Osteocyte (in vitro differentiated cells): ENCODE measurements at places on chromosomes 13 and 19. TPM values are rescaled to one million over a fixed set of nuclear protein-coding genes. Genes with fewer than 3 reads are reported as not detected.
A peak's percentile ranks its signal among the peaks of the same experiment; 100 is the strongest.

C2CD4C gene
- 0.97 and 1.2 TPM in 2 replicates for total RNA-seq

- H3K36me3 ChIP-seq: no peaks in the 10 kb centered on the region
- H3K4me1 ChIP-seq: peaks cover 37% of the 10 kb centered on the region
- no peaks in the 10 kb centered on the region for H3K27me3 ChIP-seq
- DNase-seq: no peak
- H3K27ac ChIP-seq: peak overlapping the region; percentile 44
These were observed 449.7 kb downstream of the IRS2 start for GRCh38 chr13:109336730-109337129.

GRCh38 chr13:112174476-112175110 lies 107.6 kb downstream of the SOX1 start:
- H3K27ac ChIP-seq: no peak overlapping the region
- no peak for DNase-seq
- no peaks in the 10 kb centered on the region for H3K36me3 ChIP-seq
- H3K4me1 ChIP-seq: no peaks in the 10 kb centered on the region
- no peaks in the 10 kb centered on the region for H3K27me3 ChIP-seq

FCER2 gene
- not detected in 2 replicates for total RNA-seq

DNA sequence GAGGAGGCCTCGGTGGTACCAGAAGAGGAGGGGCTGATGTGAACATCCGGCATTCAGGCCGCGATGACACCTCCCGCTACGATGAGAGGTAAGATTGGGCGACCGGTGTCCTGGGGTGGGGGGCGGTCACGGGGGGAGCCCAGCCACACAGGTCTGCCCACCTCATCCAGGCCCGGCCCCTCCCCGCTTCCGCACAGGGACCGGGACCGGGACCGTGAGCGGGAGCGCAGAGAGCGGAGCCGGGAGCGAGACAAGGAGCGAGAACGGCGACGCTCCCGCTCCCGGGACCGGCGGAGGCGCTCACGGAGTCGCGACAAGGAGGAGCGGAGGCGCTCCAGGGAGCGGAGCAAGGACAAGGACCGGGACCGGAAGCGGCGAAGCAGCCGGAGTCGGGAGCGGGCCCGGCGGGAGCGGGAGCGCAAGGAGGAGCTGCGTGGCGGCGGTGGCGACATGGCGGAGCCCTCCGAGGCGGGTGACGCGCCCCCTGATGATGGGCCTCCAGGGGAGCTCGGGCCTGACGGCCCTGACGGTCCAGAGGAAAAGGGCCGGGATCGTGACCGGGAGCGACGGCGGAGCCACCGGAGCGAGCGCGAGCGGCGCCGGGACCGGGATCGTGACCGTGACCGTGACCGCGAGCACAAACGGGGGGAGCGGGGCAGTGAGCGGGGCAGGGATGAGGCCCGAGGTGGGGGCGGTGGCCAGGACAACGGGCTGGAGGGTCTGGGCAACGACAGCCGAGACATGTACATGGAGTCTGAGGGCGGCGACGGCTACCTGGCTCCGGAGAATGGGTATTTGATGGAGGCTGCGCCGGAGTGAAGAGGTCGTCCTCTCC lies 6.3 kb upstream of the LIN7B start:
- H3K4me3 ChIP-seq: no peak overlapping the region
- peaks cover 32% of the 10 kb centered on the region for H3K36me3 ChIP-seq
- H3K4me1 ChIP-seq: peaks cover 3% of the 10 kb centered on the region
- DNase-seq: no peak
- no peak overlapping the region for H3K27ac ChIP-seq
- H3K27me3 ChIP-seq: no peaks in the 10 kb centered on the region

DNA sequence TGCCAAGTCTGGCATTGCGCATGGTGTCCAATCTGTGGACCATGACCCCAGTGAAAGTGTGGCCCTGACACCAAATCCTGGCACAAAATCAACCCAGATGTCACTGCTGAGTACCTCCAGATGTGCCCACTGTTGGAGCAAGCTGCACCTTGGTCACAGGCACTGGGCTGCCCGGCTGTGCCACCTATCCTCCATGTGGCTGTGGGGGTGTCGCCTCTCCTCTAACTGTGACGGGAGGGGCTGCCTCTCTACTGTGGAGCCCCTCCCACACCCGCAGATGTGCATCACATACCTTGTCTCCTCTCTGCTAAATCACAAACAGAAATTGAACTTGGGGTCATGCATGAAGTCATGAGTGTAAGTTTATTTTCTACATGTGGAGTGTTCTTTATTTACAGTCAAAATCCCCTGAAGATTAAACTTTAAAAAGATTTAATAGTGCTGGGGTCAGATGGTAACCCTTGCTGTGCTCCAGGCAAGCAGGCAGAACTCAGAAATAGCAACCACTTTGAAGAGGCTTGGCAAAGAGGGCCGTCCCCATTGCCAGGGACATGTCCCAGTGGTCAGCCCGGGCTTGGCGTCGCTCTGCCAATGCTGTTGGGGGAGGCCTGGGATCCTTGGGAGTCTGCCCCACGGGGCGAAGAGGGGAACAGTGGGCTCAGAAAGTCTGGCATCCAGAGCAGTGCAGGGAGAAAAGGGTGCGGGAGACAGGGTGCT lies 46.4 kb upstream of the ZNF536 start:
- H3K27ac ChIP-seq: no peak overlapping the region
- DNase-seq: peak; percentile 78
- no peak overlapping the region for H3K4me3 ChIP-seq
- no peaks in the 10 kb centered on the region for H3K36me3 ChIP-seq
- H3K4me1 ChIP-seq: no peaks in the 10 kb centered on the region
- no peaks in the 10 kb centered on the region for H3K27me3 ChIP-seq

PPM1N gene
- 0.29 and 0.62 TPM in 2 replicates for total RNA-seq

DNA sequence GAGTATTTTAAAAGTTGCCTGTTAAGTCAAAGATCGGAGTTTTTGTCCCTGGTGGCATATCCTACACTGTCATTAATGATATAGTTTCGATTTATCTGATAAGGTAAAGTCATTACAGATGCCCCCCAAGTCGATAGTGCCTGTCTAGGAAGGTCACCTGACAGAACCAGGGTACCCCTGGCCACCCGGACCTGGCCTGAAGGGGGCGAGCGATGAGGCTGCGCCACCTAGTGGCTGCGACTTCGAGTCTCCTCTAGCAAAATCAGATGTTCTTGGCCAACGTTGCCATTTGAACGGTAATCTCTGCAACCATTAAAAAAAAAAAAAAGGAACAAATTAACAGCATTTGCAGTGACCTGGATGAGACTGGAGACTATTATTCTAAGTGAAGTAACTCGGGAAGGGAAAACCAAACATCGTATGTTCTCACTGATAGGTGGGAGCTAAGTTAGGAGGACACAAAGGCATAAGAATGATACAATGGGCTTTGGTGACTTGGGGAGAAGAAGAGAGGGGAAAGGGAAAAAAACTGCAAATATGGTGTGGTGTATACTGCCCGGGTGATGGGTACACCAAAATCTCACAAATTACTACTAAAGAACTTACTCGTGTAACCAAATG lies 565.1 kb downstream of the LIG4 start:
- H3K4me1 ChIP-seq: peaks cover 21% of the 10 kb centered on the region
- H3K27ac ChIP-seq: peak overlapping the region; percentile 16
- peak; percentile 85 for DNase-seq
- no peak overlapping the region for H3K4me3 ChIP-seq
- H3K27me3 ChIP-seq: no peaks in the 10 kb centered on the region
- H3K36me3 ChIP-seq: no peaks in the 10 kb centered on the region

DNA sequence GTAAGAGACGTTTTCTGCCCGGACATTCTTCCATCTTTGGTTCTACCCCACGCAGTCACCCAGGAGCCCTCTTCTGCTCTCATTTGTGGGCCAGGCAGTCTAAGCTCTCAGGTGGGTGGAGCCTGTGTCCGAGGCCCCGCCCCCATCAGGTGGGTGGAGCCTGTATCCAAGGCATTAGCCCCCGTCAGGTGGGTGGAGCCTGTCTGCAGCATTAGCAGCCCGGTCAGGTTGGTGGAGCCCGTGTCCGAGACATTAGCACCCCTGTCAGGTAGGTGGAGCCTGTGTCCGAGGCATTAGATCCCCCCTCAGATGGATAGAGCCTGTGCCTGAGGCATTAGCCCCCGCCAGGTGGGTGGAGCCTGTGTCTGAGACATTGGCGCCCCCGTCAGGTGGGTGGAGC lies 45.5 kb upstream of the C13orf46 start:
- no peaks in the 10 kb centered on the region for H3K27me3 ChIP-seq
- no peak overlapping the region for H3K4me3 ChIP-seq
- H3K27ac ChIP-seq: no peak overlapping the region
- peaks cover 33% of the 10 kb centered on the region for H3K36me3 ChIP-seq

GRCh38 chr13:23915308-23915707 lies 18.0 kb upstream of the C1QTNF9B start:
- no peak overlapping the region for H3K27ac ChIP-seq
- H3K4me1 ChIP-seq: no peaks in the 10 kb centered on the region
- H3K36me3 ChIP-seq: peaks cover 4% of the 10 kb centered on the region
- DNase-seq: no peak
- H3K27me3 ChIP-seq: no peaks in the 10 kb centered on the region

PLIN5 gene
- not detected in 2 replicates for total RNA-seq

MISP3 gene
- total RNA-seq: 1.8 and 2.1 TPM in 2 replicates

GRCh38 chr19:35545855-35546381 lies 492 bp downstream of the TMEM147 start:
- DNase-seq: no peak
- H3K27ac ChIP-seq: peak overlapping the region; percentile 78
- H3K27me3 ChIP-seq: no peaks in the 10 kb centered on the region
- no peaks in the 10 kb centered on the region for H3K36me3 ChIP-seq
- peaks cover 23% of the 10 kb centered on the region for H3K4me1 ChIP-seq
- peak overlapping the region; percentile 88 for H3K4me3 ChIP-seq

DNA sequence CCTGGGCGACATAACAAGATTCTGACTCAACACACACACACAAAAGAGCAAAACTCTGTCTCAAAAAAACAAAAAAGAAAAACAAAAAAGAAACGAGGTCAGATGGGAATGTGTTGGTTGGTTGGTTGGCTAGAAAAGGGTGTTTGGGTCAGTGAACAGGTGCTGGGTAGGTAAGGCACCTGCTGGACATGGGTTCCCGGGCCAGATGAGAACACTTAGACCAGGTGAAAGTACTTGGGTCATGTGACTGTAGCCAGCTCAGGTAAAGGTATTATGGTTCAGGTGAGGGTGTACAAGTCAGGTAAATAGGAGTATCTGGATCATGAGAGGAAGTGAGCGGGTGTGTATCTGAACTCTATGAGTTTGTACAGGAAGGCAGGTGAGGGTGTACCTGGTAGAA lies 14.5 kb upstream of the ZNF414 start:
- no peaks in the 10 kb centered on the region for H3K27me3 ChIP-seq
- peak overlapping the region; percentile 38 for H3K27ac ChIP-seq
- H3K4me3 ChIP-seq: peak overlapping the region; percentile 48
- H3K36me3 ChIP-seq: peaks cover 3% of the 10 kb centered on the region
- peaks cover 15% of the 10 kb centered on the region for H3K4me1 ChIP-seq

DNA sequence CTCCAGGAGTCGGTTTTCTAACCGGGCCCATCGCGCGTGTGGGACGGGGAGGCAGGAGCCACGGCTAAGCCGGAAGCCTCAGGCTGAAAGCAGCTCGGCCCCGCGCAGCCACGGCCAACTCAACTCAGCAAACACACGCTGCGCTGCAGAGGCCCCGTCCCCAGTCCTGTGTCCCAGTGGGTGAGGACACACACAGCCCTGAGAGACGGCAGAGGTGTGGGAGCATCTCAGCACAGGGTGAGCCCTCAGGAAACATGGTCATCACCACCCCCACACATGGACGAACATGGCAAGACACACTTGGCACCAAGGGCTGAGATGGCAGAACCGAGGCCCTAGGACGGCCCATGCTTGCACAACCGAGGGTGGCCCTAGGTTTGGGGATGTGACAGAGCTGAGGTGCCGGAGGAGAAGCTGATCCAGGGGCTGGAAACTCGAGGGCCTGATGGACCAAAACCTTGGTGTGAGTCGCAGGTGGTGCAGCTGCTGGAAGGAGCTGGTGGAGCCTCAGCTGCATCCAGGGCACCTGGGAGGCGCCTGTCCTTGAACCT lies 29.0 kb upstream of the C13orf46 start:
- H3K27ac ChIP-seq: no peak overlapping the region
- H3K4me1 ChIP-seq: peaks cover 7% of the 10 kb centered on the region
- no peak overlapping the region for H3K4me3 ChIP-seq

DNA sequence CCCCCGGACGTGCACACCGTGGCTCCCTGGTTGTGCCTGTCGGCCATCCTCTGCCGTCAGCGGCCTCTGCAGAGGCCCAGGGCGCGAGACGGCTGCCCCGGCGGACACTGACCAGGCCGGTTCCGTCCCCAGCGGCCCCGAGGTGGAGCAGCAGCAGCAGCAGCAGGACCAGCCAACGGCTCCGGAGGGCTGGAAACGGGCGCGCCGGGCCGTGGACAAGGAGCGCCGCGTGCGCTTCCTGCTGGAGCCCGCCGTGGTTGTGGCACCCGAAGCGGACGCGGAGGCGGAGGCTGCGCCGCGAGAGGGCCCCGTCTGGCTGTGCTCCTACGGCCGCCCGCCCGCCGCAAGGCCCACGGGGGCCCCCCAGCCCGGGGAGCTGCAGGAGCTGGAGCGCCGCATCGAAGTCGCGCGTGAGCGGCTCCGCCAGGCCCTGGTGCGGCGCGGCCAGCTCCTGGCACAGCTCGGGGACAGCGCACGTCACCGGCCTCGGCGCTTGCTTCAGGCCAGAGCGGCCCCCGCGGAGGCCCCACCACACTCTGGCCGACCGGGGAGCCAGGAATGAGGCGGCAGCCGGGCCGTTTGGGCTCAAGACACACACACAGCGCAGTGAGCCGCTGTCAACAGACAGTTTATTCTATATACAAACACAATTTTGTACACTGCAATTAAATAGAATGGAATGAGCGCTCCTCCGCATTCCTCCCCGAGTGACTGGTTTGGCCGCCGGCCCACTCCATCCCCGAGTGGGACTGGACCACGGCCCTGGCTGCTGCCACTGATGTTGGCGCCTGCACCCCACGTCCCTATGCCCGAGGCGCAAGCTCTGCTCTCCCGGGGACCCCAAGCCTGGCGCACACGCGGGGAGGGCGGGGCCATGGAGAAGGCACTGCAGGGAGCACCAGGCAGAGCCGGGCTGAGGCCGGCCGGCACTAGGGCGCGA lies 9.1 kb downstream of the GRIN3B start:
- H3K4me3 ChIP-seq: no peak overlapping the region
- H3K27me3 ChIP-seq: no peaks in the 10 kb centered on the region
- no peak overlapping the region for H3K27ac ChIP-seq
- peaks cover 6% of the 10 kb centered on the region for H3K36me3 ChIP-seq
- DNase-seq: no peak

- H3K27me3 ChIP-seq: no peaks in the 10 kb centered on the region
- H3K4me1 ChIP-seq: peaks cover 6% of the 10 kb centered on the region
- no peak overlapping the region for H3K27ac ChIP-seq
These were observed 727.7 kb downstream of the UQCRFS1 start for GRCh38 chr19:28485292-28485691.

DNA sequence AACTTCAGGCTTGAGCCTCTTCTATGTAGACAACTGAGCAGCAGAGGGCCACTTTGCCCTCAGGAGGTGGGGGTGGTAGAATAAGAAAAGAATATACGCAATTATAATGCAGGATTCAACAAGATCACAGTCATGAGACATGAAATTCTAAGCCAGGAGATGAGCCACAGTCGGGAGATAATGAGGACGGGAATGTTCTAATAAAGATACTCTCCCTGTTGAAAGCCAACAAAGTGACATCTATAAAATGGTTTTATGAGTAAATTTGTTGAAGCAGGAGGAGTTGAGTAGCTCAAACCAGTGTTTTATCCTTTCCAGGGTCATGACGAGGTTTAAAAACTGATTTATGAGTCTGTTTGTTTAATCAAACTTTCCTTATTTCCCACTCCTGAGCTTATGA lies 152.0 kb upstream of the SERP2 start:
- no peak for DNase-seq
- H3K27me3 ChIP-seq: no peaks in the 10 kb centered on the region
- no peak overlapping the region for H3K27ac ChIP-seq
- no peaks in the 10 kb centered on the region for H3K36me3 ChIP-seq

TEAD2 gene
- 93.8 and 98.0 TPM in 2 replicates for total RNA-seq
